Effector memory CD4-positive, alpha-beta T cell (primary cell): ENCODE measurements at places on chromosomes 7 and 10.

- DNase-seq = no peak
Observed at GRCh38 chr10:73251683-73252444, 580 bp downstream of the MRPS16 start.

DNA sequence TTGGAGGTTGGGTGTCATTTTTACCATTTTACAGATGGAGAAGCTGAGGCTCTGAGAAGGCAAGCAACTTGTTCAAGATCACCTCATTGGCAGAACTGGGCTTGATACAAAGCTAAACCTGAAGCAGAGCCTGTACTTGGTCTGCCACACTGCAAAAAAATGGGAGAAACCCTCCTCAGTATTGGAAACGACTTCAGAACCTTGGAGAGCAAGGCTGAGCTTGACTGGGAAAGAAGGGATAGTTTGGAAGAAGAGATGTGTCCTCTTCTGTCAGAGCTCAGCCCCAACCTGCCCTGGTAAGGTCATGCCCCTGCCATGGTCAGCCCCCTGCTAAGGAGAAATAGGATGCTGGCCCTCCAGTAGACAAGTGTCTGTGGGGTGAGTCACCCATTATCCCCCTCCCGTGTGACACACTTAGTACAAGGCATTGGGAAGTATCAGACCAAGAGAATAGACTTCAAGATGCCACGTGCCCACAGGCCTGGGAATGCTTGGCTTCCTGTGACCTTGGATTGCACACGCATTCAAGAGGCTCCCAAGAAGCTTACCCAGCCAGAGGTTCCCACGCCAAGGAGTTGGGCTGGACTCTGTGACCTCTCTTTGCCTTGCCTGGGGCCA is 56.2 kb upstream of the SMNDC1 start:
- DNase-seq = no peak

DNA sequence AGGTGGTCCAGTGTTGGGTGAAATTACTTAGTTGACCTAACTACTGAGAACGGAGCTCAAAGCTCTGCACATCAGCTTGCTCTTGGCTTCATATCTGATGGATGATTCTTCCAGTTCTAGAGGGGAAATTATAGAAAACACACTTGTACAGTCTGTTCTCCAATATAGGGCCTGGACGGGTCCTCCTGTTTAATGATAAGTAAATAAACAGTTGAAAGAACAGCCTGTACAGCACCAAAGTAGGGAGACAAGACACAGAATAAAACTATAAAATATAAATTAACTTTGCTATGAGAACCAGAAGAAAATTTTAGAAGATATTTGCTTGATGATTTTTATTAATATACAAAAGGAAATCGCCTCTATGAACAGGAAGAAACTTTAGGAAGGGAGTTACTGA is 271.7 kb downstream of the STK31 start:
- DNase-seq = no peak

DNA sequence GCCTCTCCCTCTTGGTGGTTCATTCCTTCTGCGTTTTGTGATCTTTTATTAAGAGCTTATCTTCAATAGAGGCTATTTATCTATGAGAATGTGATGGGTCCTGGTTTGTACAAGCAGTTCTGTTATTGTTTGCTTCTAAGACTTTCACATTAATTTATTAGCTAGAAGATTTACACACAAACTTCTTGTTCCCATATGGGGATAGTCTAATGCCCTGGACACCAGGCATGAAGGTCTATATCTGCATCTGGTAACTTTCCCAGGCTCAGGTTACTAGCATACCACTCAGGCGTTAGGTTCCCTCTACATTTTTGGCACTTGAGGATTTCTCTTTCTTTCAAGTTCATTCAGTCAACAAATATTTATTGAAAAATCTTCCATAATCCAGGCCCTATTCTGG is 7.7 kb downstream of the XPNPEP1 start:
- DNase-seq = no peak

GRCh38 chr7:78760620-78761355 is 692.7 kb downstream of the MAGI2 start:
- DNase-seq = no peak

GRCh38 chr10:114479307-114479706 is 75.0 kb upstream of the AFAP1L2 start:
- DNase-seq = no peak

- no peak for DNase-seq
Observed at GRCh38 chr7:149414745-149415390, 46.0 kb downstream of the ZNF777 start.

- DNase-seq = no peak
Observed at GRCh38 chr10:126387931-126388911, at the start of gene ADAM12. Gene ADAM12, minus strand, starts transcription at chr10:126388477. Its CDS starts 332 bp downstream, at chr10:126388145.

GRCh38 chr7:155702616-155703015 is 58.2 kb downstream of the RBM33 start:
- DNase-seq = no peak

DNA sequence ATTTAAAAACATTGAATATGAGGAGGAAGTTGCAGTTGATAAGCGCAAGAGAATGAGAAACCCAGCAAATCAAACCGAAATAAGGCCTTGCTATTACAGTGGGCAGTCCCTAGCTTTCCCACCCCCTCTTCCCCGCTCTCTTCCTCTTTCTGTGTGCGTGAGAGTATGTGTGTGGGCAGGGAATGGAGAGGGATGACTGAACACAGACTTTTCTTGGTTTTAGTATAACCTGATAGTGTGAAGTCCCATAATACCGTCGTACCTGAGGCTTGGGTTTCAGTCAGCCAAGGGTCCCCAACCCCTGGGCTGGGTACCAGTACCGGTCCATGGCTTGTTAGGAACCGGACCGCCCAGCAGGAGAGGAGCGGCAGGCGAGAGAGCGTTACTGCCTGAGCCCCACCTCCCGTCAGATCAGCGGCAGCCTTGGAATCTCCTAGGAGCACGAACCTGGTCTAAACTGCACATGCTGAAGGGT is 255.3 kb downstream of the CELF2 start:
- DNase-seq = no peak

- DNase-seq = no peak
Observed at GRCh38 chr7:153406486-153406872, 645.7 kb upstream of the DPP6 start.

GRCh38 chr10:97543025-97543546 is 29.5 kb upstream of the ANKRD2 start:
- no peak for DNase-seq

- DNase-seq = no peak
Observed at GRCh38 chr7:18762189-18762588, 266.6 kb downstream of the HDAC9 start.

GRCh38 chr10:95445223-95445836 is 115.8 kb downstream of the SORBS1 start:
- DNase-seq = no peak

DNA sequence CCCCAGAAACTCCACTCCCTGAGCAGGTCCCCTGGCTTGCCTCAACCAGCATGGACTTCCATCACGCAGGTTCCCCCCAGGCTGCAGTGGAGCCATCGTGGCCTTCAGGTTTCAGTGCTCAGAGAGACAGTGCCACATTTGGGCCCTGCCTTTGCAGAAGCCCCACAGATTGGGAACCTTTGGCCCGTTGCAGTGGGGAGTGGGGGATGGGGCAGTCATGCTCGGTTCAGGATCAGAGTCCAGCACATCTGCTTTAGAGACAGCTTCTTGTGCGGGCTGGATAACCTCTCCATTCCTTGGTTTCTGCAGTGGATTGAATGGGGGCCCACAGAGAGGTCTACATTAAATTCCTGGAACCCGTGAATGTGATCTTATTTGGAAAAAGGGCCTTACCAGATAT is 183.9 kb downstream of the EBF3 start:
- no peak for DNase-seq

DNA sequence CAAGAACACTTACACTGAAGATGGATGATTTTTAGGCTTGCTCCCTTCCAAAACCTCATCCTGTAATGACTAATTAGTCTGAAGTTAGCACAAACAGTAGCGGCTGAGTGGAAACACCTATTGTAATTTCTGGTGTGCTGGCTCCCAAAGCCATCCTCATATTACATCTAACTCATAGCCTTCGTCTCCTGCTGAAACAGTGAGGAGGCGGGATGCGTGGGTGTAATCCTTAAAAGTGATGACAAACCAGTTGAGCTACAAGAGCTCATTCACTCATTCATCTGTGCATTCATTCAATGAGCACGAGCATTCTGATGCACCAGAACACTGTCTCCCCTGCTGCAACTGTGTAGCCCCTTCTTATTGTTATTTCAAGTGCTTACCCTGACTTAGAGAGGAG is 235.3 kb downstream of the CALN1 start:
- DNase-seq = no peak

GRCh38 chr7:131014906-131015656 is 281.1 kb upstream of the KLF14 start:
- no peak for DNase-seq

GRCh38 chr7:6691609-6692106 is 15.1 kb downstream of the ZNF12 start:
- no peak for DNase-seq

DNA sequence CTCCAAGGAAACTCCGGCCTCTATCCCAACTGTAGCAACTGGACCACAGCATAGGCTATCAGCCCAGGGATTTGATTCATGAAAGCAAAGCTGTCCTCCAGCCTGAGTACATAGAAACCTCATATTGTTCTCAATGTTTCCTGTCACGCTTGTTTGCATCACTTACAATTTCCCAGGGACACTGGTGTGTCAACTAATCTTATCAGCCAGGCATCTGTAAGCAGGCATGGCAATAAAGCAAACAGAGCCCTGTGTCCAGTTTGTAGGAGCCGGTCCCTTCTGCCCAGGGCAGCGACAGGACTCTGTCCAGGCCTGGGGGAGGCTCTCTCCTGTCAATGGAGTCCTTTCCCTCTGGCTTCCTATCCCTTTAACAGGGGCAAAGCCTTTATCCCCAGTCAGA is 23.0 kb upstream of the CDHR3 start:
- no peak for DNase-seq

GRCh38 chr10:132534391-132535064 is 3.1 kb upstream of the INPP5A start:
- DNase-seq = no peak

- DNase-seq = peak; percentile 35
Observed at GRCh38 chr7:151051108-151051507, 2.8 kb downstream of the ASIC3 start.

- DNase-seq = no peak
Observed at GRCh38 chr10:20369863-20370736, 527.0 kb downstream of the NEBL start.

DNA sequence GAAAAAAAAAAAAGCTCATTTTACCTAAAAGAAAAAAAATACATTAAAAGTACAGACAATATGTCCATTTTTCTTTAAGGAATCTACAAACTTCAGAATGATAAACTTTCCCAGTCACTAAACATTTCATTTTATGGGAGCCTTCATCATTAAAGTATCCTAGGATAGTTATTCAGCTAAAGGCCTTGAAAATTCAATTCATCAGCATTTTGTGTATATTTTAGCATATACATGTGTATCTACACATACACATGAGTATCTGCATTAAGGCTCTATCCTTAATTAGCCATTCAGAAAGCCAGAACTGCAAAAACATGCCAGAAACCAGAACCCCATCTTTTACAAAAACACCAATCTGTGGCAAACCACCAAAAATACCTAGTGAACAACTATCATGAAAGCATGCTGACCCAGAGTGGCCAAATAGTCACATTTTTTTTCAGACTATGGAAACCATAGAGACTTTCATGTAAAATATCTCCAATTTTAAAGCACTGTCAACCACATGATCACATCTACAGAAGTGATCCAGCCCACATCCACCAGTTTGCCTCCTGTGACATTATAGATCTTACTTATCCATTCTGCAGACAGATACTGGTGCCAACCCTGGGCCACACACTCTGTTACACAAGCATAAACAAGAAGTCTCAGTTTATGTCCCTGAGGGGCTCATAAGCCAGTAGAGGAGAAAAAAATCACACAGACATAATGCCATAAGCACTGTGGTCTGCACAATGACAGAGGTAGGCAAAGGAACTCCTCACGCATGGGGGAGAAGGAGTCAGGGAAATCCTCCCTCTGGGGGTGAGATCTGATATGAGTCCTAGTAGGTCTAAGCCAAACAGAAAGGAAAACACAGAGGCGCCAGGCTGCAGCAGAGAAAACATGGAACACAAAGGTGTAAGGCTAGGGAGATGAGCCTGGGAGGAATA is 79.2 kb downstream of the SRPK2 start:
- DNase-seq = no peak

DNA sequence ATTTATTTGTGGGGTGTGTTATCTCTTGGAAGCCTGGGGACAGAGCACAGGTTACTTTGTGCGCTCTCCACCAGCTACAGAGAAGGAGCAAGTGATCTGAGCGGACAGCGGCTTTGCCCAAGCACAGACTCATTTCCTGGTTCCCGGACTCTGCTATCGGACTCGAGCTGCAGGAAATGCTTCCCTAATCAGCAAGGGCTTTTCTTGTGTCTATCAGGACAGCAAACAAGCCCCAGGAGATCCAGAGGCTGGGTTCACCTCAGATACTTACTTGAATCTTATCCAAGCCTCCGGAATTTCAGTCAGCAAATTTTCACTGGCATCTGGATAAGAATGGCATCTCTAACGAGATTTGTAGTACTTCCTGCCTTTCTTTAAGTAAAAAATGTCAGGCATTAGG is 27.8 kb downstream of the MRC1 start:
- no peak for DNase-seq

- no peak for DNase-seq
Observed at GRCh38 chr7:45709168-45710042, 135.2 kb downstream of the ADCY1 start.

- no peak for DNase-seq
Observed at GRCh38 chr10:92719991-92720830, 30.5 kb downstream of the HHEX start.

GRCh38 chr10:131027256-131027655 is 284.3 kb downstream of the TCERG1L start:
- DNase-seq = no peak

GRCh38 chr10:79071396-79071923 is 2.7 kb downstream of the ZMIZ1 start:
- DNase-seq = no peak

DNA sequence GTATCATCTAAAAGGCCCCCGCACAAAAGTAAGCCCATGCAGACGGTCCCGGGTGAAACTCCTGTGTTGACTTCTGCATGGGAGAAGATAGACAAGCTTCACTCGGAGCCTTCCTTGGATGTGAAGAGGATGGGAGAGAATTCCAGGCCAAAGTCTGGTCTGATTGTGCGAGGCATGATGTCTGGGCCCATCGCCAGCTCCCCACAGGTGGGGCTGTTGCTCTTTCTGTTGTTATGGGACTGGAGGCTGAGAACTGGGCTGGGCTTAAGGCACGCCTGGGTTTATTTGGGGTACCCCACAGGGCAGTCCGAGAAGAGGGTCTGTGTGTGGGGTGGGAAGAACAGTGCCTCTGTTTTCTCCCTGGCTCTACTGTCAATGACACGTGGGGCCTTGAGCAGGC is 14.6 kb downstream of the MINDY4 start:
- DNase-seq = no peak
